ENCODE measurements at places on chromosomes 12 and 14. TPM values are rescaled to one million over a fixed set of nuclear protein-coding genes. Genes with fewer than 3 reads are reported as not detected.

Gene GNG2
- polyA plus RNA-seq = 50.6 TPM

- peaks cover 12% of the 10 kb centered on the region for H3K4me1 ChIP-seq
- DNase-seq = no peak
- no peak overlapping the region for H3K27ac ChIP-seq
- peaks cover 75% of the 10 kb centered on the region for H3K36me3 ChIP-seq
These were observed 15.9 kb downstream of the RAB35 start for GRCh38 chr12:120100630-120101029.

GRCh38 chr14:91256661-91257060 lies 12.2 kb upstream of the GPR68 start:
- peaks cover 13% of the 10 kb centered on the region for H3K27me3 ChIP-seq
- H3K27ac ChIP-seq = no peak overlapping the region
- DNase-seq = no peak
- H3K4me1 ChIP-seq = peaks cover 16% of the 10 kb centered on the region
- H3K36me3 ChIP-seq = no peaks in the 10 kb centered on the region

- no peaks in the 10 kb centered on the region for H3K27me3 ChIP-seq
- H3K4me1 ChIP-seq = no peaks in the 10 kb centered on the region
- no peak overlapping the region for H3K27ac ChIP-seq
- H3K4me3 ChIP-seq = no peak overlapping the region
- DNase-seq = no peak
These were observed 6.1 kb downstream of the RAPGEF3 start for GRCh38 chr12:47752552-47752951.

Data from large intestine (tissue), 12 donors.